ENCODE measurements at places on chromosomes 12 and 14. TPM values are rescaled to one million over a fixed set of nuclear protein-coding genes. Genes with fewer than 3 reads are reported as not detected.

KLRC1 gene
- not detected for total RNA-seq

PRKAB1 gene
- 12.1 TPM for total RNA-seq

P2RX7 gene
- 2.0 TPM for total RNA-seq

SENP1 gene
- total RNA-seq: 7.7 TPM

OR4K13 gene
- not detected for total RNA-seq

GPD1 gene
- 51.1 TPM for total RNA-seq

KLRD1 gene
- total RNA-seq: 2.3 TPM

FSCB gene
- not detected for total RNA-seq

P2RX2 gene
- not detected for total RNA-seq

PTPRB gene
- total RNA-seq: 38.1 TPM

SLC7A7 gene
- 5.8 TPM for total RNA-seq
